Coronary artery (tissue), 2 donors: ENCODE measurements at places on chromosomes 5 and 9.
A peak's percentile ranks its signal among the peaks of the same experiment; 100 is the strongest.

GRCh38 chr9:130410443-130410842 is 34.3 kb upstream of the ASS1 start:
- no peak for DNase-seq

- no peak for DNase-seq
These were observed 173.2 kb downstream of the GAS1 start for GRCh38 chr9:86774116-86774515.

- no peak for DNase-seq
These were observed 28.8 kb downstream of the CNTFR start for GRCh38 chr9:34560599-34561214.

DNA sequence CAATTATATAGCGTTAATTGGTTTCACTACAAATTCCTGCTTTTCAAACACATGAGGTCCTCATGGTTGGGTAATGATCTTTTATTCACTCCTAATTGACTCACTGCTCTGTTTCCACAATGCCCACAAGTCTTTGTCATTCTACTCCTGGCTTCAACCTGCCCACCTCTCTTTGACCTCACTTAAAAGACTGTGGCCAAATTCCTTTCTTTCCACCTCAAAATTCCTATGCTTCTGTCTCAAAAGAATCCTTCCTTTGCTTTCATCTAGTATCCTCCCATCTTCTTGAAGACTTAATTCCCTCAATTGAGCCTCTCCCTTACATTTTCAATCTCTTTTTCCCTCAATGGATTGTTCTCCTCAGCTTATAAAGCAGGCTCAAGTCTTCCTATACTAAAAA is 4.9 kb downstream of the APBA1 start:
- DNase-seq: no peak

- no peak for DNase-seq
These were observed 16.1 kb upstream of the NDST1 start for GRCh38 chr5:150491876-150492275.

DNA sequence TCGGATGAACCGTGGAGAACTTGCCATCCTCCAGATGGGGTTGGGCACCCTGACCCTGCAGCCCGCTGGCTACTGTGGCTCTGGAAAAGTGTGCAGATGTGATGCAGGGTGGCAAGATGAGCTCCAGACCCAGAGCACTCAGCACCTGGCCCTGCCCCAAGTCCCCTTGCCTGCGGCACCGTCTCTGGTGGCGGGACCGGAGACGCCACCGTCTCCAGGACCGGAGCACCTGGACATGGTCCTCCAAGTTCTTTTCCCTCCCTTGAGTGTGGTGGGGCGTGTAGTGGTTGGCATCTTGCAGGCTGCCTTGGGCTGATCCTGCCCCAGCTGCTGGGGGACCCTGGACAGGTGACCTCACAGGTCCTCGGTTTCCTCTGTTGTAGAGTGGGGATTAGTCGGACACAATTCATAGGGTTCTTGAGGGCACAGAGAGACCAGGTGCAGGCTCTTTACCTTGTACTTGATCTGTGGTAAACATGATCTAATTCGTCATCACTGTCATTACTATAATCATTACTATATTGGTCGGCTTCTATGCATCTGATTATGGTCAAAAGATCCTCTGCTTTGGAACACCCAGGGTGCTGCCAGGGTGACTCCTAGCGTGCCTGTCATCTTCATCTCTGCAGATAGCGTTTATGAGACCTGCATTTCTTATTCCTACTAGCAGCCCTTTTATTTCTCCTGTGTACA is 83.5 kb downstream of the COL5A1 start:
- DNase-seq: no peak

GRCh38 chr9:123929177-123929869 is 603 bp downstream of the DENND1A start:
- DNase-seq: peak; percentile 75

DNA sequence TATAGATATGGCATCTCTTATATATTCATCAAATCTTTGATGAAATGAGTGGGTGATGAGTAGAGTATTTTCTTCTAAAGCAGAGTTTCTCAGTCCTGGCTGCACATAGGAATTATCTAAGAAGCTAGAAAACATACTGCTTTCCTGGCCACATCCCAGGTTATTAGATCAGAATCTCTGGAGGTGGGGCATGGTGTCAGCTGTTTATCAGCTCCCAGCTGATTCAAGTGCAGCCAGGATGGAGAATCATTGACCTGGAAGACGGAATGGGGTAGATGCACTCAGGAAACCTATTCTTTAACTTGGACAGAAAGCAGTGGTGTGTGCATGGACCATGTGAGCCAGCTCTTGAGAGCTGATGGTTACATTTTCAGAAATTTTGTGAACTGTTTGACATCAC is 108.1 kb upstream of the IL6ST start:
- DNase-seq: no peak

DNA sequence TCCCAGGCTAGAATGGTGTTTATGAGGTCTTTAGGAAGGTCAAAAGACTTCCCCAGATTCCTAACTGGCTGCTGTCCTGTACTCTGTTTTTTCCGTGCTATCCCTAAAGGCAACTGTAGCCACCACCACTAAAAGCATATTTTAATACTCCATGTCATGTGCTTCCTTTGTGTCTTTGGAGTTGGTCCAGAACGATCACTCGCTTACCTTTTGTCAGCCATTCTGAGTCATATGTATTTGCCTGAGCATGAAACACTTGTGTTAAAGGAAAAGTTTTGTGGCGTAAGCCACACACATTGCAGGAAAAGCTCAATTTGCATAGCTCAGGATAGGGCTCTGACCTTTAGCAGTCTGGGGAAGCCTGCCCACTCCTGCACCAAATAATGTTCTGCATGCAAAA is 299.6 kb downstream of the NTRK2 start:
- DNase-seq: no peak

DNA sequence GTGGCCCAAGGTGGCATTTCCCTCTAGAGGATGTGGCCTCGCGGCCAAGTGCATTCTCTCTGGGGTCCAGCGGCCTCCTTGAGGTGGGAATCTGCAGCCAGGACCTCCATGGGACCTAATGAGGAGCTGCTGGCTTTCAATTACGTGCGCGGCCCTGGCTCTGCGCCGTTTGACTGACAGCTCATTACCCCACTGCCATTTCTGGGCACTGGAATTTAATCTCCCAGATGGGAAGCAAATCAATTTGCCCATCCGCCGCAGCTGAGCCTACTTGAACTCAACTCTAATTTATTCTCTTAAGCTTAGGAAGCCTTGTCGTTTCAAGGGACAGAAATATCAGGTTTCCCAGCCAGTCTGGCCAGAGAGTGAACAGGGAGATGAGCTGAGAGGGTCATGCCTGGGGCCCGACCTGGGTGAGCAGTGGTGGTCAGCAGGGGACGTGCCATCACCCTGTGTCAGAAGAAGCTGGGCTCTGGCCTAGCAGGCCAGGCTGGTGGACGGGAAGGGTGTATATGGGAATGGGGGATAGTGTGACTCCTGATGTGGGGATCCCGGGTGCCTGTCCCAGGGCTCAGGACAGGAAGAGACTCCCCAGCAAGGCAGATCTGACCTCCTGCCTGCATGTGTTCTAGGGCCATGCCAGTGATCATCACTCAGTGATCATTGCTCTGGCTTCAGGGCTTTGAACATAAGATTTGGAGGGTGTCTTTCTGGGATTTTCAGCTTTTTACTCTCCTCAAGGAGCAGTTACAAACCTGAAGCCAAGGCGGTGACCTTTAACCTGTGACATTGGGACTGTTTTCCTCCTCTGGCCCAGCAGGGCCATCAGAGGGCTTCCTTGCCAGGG is 69.7 kb downstream of the MACROH2A1 start:
- DNase-seq: no peak

DNA sequence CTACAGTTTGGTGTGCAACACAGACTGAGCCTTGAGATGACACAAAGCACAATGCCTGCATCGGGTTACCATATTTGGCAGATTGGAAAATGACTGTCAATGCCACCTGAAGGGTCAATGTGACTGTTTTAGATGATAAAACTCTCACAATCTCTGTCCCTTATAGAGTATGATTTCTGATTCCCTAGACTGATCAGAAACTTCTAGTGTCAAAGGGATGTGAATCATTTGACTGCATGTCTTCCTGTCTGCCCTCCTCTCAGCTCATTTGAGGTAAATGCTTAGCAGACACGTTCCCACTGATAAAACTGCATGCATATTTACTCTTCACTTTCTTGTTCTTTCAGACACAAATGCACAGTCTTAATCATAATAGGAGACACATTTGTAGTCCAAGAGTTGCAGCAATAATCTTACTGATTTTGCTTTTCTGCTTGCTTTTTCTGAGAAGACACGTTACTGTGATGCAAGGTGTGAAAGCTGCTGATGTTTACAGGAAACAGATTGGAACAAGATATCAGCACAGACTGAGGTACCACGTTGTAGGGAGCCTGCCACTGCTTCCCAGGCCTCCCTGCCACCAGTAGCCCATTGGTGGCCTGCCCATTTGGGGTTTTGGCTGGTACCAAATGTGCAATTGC is 77.8 kb downstream of the GCNT4 start:
- DNase-seq: no peak

DNA sequence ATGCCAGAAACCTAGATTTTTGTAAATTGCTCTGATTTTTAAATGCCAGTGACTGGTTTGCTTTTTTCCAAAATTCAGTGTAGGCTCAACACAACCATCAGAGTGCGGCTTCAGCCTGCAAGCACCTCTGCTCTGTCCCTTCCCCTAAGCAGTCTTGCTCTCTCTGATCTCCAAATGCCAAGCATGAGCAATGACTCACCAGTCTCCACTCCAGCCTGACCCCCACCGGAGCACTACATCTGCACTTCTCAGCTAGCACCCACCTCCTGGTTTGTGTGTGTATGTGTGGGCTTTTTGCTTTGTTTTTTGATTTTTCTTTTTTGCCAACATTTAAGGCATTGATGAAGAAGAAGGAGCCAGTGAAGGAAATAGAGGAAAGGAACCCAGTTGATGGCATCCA is 61.4 kb upstream of the ADRA1B start:
- no peak for DNase-seq

- DNase-seq: no peak
These were observed 7.9 kb downstream of the IGIP start for GRCh38 chr5:140133514-140134167.

DNA sequence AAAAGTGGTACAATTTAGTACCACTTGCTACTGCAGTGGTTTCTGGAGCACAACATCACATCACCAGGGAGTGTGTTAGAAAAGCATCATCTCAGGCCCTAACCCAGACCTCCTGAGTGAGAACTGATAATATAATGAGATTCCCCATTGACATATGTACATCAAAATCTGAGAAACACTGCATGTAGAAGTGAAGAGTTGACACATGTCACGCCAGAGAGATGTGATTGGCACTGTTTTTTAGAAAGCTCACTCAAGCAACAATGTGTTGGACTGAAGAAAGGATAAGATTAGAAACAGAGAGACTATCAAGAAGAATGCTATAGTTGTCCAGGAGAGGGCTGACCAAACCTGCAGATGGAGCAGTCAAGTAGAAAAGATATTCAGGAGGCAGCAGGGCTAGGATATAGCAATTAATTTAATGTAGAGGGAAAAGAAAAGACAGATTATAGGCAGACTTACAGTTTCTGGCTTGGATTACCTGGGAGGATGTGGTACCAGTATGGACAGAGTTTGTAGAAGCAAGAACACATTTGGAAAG is 324.4 kb upstream of the ADAMTSL1 start:
- DNase-seq: no peak

DNA sequence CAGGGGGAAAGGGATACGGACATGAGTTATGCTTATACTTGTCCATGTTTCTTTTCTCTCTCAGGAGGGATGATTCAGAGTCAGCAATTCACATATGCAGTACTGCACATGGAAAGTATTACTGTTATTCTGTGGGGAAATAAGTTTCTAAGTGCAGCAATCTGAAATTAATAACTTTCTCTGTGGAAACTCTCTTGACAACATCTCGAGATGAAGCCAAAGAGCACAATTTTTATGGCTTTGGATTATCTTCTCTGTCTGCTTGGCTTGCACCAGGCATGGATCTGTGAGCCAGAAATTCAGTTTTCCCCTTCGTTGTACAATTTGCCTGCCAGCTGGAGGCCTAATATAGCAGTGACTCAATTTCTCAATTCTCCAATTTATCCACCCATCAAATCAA is 2.5 kb upstream of the NDFIP1 start:
- no peak for DNase-seq

DNA sequence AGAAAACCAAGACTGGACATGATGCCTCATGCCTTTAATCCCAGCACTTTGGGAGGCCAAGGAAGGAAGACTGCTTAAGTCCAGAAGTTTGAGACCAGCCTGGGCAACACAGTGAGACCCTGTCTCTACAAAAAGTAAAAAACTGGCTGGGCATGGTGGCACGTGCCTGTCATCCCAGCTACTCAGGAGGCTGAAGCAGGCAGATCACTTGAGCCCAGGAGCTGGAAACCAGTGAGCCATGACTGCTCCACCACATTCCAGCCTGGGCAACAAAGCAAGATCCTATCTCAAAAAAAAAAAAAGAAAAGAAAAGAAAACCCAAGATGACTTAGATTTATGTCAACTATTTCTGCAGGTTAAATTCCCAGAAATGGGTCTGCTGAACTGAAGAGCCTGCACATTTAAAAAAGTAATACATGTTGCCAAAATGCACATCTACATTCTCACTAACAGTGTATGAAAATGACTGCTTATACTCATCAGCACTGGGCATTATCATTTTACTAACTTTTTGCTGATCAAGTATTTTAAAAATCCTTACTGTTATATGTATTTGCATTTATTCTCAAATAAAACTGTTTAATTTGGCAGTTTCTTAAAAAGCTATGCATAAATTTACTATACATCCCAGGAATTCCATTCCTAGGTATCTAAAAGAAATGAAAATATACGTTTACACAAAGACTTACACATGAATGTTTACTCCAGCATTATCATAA is 14.3 kb downstream of the ERMP1 start:
- no peak for DNase-seq

DNA sequence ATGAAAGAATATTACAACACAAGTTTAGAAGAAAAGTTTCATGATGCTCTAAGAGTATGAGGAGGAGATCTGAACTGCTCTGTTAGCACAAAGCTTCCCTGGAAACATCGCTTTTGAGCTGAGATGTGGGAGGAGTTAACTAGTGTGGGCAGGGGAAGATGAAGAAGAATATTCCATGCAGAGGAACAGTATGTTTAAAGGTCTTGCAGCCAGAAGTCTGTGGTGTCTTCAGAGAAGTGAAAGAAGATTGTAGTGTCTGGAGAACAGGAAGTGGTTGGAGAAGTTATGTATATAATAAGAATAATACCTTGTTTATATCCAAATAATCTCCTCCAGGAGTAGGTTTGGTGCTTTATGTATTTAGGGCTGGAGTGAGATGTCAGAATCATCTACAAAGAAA is 406.7 kb downstream of the MAN2A1 start:
- no peak for DNase-seq

DNA sequence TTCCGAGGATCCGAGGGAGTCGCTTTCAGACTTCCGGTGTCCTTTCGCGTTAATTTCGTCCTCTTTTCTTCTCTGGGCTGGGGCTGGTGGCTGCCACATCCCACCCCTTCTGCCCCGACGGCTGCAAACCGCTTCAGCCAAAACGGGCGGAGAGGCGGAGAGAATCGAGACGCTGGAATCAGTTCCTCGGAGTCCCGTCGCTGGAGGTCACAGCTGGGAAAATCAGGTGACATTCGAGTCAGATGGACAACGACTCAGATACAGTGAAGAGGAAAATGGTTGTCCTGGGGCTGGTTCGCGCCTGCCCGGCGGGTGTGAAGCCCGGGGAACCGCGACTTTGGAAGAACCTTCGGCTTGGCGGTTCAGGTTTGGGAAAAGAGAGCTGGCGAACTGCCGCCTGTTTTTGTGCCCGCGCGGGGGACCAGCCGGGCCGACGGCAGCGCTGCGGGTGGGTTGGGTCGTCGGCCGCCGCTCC is 8.9 kb upstream of the NKX2-5 start:
- DNase-seq: no peak

GRCh38 chr5:142391058-142391845 is 66.4 kb upstream of the SPRY4 start:
- DNase-seq: no peak
